ENCODE measurements at places on chromosomes 7 and 10.
A peak's percentile ranks its signal among the peaks of the same experiment; 100 is the strongest.

DNA sequence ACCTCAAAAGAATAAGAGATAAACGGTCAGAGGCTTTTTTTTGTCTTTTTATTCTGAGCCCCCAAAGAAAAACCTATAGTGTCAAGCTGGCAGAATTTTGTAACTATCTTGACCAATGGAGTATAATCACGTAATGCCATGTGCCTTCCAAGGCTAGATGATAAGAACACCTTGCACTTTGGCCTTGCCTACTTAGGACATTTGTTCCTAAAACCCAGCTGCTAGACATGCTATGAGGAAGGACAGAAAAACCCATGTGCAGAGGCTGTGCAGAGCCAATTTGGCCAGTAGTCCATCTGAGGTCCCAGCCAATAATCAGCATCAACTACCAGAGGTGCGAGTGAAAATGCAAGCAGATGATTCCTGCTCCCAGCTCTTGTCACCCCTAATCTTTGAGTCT lies 69.9 kb downstream of the EPDR1 start:
- DNase-seq, result no peak

GRCh38 chr7:120955577-120956149 lies 5.1 kb downstream of the ING3 start:
- no peak for DNase-seq

DNA sequence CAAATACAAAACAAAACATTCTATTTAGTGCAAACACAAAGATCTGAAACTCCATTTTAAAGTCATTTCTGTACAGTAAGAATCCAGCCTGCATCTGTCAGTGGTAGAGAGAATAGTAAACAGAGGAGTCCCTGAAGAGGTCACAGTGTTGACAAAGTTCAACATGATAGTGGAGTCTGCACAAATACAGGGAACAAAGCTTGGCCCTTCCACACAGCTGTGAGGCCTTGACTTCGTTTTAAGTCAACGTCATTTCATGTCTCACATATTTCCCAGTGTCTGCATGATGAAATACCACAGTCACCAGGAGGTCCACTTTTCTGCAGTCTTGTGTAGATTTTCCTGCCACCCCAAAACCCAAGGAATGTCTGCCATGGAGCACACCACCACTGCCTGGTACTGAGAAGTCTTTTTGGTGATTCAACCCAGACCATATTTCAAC lies 33.0 kb downstream of the CYP26A1 start:
- no peak for DNase-seq

GRCh38 chr10:131269776-131270460 lies 41.6 kb downstream of the TCERG1L start:
- no peak for DNase-seq

GRCh38 chr7:15086131-15086611 lies 183.6 kb upstream of the DGKB start:
- peak; percentile 17 for DNase-seq

- peak; percentile 92 for DNase-seq
Measured at GRCh38 chr10:124063750-124064603, 29.4 kb downstream of the CHST15 start.

- no peak for DNase-seq
Measured at GRCh38 chr7:67486401-67486800, 489.8 kb downstream of the TYW1 start.
